ENCODE measurements at places on chromosomes 7 and 10.

GRCh38 chr7:24821045-24821753 is 63.9 kb upstream of the GSDME start:
- peak; percentile 90 for DNase-seq

DNA sequence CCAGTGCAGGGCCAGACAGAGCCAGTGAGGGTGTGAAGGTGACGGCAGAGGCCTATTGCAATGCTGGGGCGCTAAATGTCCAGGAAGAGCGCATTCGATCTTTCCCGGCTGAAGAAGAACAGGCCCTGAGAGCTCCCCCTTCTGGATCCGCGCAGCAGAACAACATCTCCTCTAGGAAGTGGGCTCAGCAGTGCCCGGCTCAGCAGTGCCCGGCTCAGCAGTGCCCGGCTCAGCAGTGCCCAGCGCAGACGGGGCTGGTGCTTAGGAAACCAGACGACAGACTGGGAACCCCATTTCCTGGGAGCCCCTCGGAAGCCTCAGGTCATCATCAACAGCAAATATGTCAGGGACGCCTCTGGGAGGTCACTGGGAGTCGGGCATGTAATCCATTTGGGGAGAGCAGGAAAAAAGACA is 4.7 kb upstream of the NOS3 start:
- DNase-seq = no peak

DNA sequence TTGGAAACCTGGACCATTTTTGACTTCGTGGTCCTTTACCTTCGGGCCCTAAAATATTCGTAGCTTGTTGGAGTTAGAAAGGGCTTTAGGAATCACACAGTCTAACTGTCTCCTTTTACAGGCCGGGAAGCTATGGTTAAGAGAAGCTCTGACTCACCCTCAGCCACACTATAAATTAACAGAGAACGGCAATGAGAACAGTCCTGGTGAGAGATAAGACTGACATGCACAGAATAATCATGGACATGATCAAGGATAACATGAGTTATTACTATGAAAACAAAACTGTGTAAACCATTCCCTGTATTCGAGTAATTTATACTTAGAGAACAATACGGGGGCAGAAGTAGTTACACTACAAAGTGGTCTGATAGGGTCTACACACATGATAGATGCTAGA is 162.5 kb upstream of the MALRD1 start:
- DNase-seq = no peak

GRCh38 chr10:118163217-118163616 is 116.5 kb upstream of the RAB11FIP2 start:
- peak; percentile 5 for DNase-seq

DNA sequence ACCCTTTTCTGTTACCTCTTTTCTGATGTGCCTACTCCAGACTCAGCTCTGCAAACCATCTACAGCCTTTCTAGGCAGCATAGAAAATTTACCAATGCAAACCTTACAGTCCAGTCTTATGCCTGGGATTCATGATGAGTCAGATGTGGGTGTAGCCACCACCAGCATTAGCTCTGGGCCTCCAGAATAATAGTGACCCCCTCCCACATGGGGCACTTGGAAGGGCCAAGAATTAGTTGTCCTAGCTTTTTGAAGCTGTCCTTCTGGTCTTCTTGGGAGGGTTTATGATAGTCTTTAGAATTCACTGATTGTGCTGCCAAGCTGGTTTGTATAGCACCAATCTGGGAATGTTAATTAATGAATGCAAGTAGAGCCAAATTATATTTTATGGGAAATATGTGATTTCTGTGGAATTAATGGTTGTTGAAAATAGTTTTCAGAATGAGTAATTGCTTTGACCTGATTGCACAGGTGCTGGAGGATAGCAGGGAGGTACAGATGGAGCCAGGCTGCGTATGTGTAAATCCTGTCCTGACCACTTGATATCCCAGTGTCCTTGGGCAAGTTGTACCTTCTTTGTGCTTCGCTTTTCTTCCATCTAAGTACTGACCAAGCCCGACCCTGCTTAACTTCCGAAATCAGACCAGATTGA is 94.8 kb downstream of the CPED1 start:
- DNase-seq = peak; percentile 62

DNA sequence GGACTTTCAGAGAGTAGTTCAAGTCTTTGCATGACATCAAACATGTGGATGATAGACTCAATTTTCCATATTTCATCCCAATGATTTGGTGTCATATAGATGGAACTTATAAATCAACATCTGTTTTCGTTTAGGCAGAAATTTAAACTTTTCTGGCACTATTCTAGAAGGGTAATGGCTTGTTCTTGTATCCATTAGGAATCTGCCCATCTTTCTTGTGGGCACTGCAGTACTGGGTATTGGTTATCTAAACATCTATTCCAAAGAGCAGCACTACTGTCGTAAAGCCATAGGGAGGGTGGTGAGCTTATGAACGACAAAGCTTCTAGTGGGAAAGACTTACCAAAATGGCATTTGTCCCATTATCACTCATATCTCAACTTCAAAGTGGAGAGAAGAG is 273.5 kb downstream of the TWIST1 start:
- DNase-seq = no peak

DNA sequence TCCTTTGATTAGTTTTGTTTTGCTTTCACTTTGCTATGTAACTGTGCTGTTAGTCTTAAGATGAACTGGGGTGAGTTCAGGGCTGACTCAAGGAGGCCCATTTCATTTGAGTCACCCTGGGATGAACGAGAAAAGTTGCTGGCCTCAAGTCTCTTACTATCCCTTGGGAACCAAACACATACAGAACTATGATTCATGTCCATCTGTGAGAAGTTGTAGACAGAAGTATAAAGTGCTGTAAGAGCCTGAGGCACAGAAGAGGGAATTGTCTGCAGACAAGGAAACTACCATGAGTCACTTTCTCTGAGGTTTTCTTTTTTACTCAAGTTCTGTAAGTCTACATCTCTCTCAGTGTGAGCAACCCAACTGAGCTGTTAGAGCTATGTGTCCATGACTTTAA is 179.8 kb upstream of the CSTF2T start:
- DNase-seq = peak; percentile 100

DNA sequence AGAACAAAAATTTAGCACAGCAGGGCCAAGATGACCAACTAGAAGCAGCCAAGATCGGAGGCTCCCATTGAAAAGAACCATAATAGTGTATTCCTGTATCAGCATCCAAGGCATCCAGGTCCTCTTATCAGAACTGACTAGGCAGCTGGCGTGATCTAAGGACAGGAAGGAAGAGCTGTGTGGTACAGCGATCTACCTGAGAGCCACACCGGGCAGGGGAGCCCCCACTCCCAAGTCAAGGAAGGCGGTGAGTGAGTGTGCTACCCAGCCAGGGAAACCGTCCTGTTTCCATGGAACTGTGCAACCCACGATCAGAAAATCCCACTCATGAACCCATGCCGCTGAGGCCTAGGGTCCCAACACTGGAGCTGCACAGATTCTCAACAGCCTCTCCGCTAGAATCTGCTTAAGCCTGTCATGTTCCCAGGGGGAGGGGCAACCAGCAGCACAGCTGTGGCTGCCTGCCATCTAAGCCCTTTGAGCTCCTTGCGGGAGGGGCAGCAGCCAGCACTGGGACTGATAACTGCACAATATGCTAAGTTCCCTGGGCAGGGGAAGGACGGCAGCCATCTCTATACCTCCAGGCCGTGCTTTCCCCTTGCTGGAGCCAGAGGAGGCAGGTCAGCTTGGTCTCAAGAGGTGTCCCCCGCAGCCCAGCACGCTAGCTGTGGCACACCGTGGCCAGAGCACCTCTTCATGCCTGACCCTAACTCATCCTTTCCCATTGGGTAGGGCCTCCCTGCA is 213.0 kb upstream of the SMIM30 start:
- DNase-seq = no peak

DNA sequence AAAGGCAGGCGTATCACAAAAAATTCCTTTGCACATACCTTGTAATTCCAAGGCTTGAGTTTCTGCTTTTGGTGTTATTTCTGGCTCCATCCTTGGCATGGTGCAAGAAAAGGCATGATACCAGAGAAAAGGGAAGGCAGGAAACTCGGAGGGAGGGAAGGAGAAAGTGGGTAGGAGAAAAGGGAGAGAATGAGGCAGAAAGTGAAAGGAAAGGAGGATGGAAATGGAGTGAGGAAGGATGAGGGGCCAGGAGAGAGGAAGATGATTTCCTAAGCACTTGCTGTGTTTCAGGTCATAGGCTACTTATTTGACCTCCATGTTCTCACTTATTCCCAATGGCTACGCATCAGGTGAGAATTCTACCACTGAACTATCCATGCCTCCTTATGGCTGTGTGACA is 110.8 kb upstream of the JCAD start:
- no peak for DNase-seq

- DNase-seq = no peak
These were observed 6.1 kb downstream of the RBM20 start for GRCh38 chr10:110650265-110650668.

GRCh38 chr7:54985426-54986330 is 33.1 kb upstream of the EGFR start:
- DNase-seq = peak; percentile 72

DNA sequence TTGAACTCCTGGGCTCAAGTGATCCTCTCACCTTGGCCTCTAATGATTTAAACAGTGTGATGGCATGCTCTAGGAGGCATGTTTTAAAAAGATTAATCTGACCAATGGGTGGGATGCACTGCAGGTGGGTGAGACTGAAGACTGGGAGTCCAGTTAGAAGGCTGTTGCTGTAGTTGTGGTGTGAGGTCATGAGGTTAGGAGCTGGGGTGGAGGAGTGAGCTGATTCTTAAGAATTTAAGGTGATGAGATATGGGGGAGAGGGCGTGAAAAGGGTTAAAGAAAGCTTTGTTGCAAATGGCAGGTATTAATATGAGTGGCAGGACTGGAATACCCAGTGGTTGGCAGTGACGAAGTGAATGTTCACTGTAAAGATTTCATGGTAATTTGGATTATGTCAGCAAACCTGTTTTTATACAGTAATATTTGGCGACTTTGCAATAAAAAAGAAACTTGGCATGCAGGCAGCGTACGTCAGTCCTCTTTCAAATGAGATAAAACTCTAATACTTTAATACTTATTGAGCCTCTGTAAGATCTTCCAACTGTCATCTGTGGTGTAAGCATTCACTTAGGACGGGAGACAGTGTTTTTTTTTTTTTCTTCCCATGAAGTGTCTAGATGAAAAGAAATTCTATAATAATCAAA is 72.8 kb upstream of the MTPN start:
- DNase-seq = no peak

- DNase-seq = no peak
These were observed 291.8 kb downstream of the PRKG1 start for GRCh38 chr10:51366044-51366443.

DNA sequence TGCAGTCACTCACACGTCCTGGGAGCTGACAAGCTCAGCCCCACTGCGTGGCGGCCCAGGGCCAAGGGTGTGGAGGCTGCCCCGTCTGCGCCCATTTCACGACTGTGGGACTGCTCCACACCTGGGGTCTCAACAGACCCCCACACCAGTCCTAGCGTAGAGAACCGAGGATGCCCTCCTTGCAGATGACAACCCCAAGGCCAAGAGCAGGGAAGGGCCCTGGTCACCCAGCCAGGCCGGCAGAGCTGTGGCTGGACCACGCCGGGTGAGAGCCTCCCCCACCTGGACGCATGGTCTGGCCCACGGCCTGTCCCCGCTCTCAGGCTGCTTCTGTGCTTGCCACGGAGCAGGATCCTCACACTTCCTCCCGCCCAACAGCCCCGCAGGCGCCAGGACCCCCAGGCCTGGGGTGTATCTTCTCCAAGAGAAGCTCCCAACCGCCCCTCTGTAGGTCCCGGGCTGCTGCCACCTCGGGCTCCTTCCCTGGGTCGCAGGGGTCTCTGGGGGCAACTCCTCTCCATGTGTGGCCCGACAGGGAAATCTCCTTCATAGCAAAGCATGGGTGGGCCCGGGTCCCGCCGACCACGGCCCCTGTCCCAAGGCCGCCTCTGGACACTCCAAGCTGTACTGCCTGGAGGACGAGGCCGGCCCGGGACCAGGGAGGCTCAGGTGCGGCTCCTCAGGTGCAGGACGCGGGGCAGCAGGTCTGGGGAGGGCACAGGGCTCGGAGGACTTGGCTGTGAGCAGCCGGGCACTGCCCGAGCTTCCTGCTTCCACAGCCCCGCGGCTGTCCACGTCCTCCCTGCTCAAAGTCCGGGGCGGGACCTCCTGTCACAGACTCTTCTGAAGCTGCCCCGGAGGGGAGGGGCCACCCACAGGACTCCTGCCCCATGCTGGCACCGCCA is 88.8 kb downstream of the FOXL3 start:
- DNase-seq = no peak

DNA sequence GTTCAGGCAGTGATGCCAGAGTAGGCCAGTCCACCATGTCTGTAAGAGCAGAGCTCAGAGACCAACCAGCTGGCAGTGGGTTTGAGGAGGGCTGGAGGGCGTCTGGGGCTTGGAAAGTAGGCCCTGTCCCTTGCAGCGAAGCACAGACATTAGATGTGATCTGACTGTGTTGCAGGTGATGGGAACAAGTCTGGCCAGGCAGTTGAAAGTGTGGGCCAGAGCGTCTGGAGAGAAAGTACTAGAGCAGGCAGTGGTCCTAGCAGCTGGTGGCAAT is 53.3 kb downstream of the CHN2 start:
- DNase-seq = no peak

- no peak for DNase-seq
These were observed 30.0 kb upstream of the KDM7A start for GRCh38 chr7:140206616-140207389.

DNA sequence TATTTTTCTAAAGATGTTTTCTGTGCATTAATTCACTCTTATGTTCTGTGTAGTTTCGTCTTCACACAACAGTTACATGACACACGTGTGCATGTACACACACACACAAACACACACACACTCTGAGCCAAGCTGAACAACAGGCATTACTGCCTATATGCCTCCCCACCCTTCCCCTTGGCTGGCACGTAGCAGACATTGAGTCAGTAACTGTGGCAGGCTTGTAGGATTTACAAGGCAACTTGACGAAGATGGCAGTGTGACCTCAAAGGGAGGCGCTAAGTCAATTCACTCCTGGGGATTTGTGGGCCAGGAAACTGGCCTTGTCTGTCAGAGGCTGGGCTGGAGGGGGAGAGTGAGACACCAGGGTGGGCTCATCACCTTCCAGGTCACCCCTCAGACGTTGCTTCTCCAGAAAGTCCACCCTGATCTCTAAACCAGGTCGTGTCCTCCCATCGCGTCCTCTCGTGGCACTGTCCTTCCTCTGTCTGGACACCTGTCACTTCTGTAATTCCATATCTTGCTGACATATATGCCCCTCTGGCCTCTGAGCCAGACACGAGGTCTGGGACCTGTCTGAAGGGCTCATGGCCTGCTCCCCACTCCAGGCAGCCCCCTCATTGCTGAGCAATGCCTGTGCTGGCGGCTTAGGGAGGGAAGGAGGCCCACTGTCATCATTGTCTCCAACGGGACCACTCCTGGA is 41.1 kb upstream of the INPP5A start:
- no peak for DNase-seq

DNA sequence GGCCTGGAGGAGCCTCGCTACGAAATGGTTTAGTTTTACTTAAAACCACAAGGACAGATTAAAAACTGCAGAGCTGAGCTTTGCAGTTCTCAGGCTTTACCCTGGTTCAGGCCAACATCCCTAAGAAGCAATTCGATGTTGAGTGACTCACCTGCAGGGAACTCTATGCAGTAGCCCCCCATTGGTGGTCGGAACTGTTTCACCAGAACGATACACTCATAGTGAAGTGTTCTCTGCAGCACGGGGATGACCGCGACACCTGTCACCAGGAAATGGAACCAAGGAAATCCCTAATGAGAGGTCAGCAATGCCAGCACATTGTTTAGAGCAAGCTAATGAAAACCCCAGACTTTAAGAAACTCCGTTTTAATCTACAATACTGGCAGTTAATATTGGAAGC is 18.0 kb downstream of the NUDT5 start:
- DNase-seq = no peak

- DNase-seq = no peak
These were observed 480.3 kb upstream of the C7orf33 start for GRCh38 chr7:148110097-148110868.
